ENCODE measurements at places on chromosomes 16 and 17.

- no peak overlapping the region for H3K27ac ChIP-seq
- H3K36me3 ChIP-seq: no peaks in the 10 kb centered on the region
- H3K27me3 ChIP-seq: no peaks in the 10 kb centered on the region
- H3K4me1 ChIP-seq: no peaks in the 10 kb centered on the region
- no peak for DNase-seq
These were observed 7.2 kb upstream of the C17orf78 start for GRCh38 chr17:37368577-37368976.

DNA sequence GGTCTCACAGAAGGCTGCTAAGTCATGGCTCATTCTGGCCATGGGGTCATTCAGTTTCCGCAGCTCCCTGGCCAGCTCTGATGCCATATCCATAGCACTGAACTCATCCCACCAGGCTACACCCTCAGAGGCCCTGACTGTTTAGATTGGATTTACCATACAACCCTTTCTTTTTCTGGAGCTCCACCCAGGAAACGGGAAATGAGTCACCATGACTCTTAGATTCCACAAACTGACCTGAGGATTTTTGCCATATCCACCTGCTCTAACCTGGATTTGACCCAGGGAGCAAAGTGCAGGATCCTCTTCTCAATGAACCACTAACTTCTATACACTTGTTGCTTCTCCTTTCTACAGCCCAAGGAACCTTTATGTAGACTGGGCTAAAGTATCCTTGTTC lies 20.3 kb upstream of the CALB2 start:
- H3K27me3 ChIP-seq: peaks cover 26% of the 10 kb centered on the region
- no peaks in the 10 kb centered on the region for H3K36me3 ChIP-seq
- no peak overlapping the region for H3K4me3 ChIP-seq
- no peak for DNase-seq

DNA sequence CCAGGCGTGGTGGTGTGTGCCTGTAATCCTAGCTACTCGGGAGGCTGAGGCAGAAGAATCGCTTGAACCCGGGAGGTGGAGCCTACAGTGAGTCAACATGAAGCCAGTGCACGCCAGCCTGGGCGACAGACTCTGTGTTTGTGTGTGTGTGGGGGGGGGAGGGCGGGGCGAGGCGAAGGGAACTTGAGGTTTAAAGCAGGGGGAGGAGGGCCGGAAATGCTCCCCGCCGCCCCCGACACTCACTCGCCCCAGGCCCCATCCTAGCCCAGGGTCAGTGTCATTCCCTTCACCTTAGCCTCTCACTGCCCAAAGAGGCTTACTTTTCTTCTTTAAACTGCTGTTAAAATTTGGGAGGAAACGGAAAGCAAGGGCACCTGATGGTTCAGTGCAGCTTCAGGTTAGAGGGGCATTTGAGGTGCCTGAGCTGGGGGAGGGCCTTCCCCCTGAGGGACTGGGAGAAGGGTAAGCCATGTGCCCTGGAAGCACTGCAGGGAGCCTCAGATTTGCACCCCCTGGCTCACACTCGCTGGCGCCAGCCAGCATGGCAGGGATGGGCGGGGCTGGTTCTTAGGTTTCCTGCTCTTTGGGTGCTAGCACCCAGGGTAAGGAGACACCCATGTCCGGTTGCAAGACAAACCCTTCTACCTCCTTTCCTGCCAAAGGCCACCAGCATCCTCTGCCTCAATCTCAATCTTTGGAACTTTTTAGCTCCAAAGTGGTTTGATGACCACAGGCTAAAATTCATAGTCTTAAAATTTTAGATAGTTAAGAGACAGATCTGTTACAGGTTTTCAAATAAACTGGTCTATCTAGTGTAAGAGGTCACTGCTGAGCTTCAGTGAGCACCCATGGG lies 2.2 kb upstream of the LIMD2 start:
- peak overlapping the region; percentile 48 for H3K27ac ChIP-seq
- H3K36me3 ChIP-seq: peaks cover 42% of the 10 kb centered on the region
- peaks cover 22% of the 10 kb centered on the region for H3K4me1 ChIP-seq
- no peaks in the 10 kb centered on the region for H3K27me3 ChIP-seq
- H3K4me3 ChIP-seq: no peak overlapping the region

GRCh38 chr16:57084257-57084770 lies 8.1 kb upstream of the CPNE2 start:
- no peaks in the 10 kb centered on the region for H3K27me3 ChIP-seq
- no peak overlapping the region for H3K27ac ChIP-seq
- H3K4me1 ChIP-seq: no peaks in the 10 kb centered on the region
- DNase-seq: peak; percentile 66
- no peak overlapping the region for H3K4me3 ChIP-seq

DNA sequence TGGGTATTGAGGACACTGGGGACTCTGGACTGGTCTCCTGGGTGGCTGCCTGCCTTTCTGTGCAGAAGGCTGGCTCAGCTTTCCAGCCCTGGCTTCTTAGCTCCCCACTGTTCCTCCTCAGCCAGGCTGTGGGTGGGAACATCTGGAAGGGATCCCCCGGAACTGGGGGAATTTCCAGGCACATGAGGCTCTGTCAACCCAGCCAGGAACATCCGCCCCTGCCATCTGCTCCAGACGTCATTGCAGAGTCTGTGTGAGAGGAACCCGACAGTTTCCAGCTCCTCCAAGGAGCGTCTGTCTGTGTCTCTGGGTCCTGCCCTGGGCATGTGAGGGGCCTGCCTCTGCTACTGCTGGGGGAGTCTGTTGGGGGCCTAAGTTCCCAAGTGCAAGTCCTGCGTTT lies 36.2 kb upstream of the CRHR1 start:
- no peaks in the 10 kb centered on the region for H3K4me1 ChIP-seq
- no peak for DNase-seq
- no peaks in the 10 kb centered on the region for H3K36me3 ChIP-seq
- peaks cover 3% of the 10 kb centered on the region for H3K27me3 ChIP-seq
- no peak overlapping the region for H3K27ac ChIP-seq

All from heart left ventricle (tissue), 16 donors.